CD4-positive, alpha-beta T cell treated with Interleukin-6 at 100 ng/mL for 8 hours (primary cell): ENCODE measurements at places on chromosomes 12 and 14.
A peak's percentile ranks its signal among the peaks of the same experiment; 100 is the strongest.

DNA sequence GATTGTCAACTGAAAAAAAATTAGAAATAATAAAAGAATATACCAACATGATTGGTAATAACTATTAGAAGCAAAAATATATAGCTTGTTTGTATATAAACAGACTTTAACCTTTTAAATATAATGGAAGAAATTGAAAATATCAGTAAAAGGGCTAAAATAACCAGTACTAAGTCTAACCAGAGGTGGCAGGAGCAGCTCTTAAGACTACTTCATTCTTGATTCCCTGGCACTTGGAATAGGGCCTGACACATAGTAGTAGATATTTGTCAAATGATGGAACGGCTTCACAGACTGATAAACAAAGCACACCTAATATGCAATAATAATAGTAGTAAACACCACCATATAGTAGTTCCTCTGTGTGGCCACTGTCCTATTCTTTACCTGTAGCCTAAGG is 9.4 kb downstream of the TMEM63C start:
- no peak for DNase-seq

GRCh38 chr14:103165323-103165722 is 42.1 kb downstream of the TNFAIP2 start:
- no peak for DNase-seq

GRCh38 chr12:95763809-95764253 is 26.7 kb downstream of the NTN4 start:
- DNase-seq: no peak

GRCh38 chr12:58167622-58168021 is 226.3 kb downstream of the ATP23 start:
- DNase-seq: no peak

- no peak for DNase-seq
These were observed 9.8 kb downstream of the EPYC start for GRCh38 chr12:90995010-90995409.

- DNase-seq: no peak
These were observed 17.7 kb upstream of the C1S start for GRCh38 chr12:7042842-7043241.

DNA sequence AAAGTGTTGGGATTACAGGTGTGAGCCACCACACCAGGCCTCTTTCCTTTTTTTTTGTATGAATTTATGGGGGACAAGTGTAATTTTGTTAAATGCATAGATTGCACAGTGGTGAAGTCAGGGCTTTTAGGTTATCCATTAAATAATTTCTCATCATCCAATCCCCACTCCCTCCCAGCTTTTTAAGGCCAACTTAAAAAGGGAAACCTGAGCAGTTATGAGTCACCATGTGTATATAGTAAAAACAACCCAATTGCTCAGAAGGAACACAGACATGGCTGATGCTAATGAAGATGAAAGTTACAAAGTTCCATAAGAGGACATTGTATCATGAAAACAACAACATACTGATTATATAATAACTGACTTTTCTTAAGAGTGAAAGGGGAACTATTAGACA is 25.6 kb upstream of the ARID2 start:
- no peak for DNase-seq

DNA sequence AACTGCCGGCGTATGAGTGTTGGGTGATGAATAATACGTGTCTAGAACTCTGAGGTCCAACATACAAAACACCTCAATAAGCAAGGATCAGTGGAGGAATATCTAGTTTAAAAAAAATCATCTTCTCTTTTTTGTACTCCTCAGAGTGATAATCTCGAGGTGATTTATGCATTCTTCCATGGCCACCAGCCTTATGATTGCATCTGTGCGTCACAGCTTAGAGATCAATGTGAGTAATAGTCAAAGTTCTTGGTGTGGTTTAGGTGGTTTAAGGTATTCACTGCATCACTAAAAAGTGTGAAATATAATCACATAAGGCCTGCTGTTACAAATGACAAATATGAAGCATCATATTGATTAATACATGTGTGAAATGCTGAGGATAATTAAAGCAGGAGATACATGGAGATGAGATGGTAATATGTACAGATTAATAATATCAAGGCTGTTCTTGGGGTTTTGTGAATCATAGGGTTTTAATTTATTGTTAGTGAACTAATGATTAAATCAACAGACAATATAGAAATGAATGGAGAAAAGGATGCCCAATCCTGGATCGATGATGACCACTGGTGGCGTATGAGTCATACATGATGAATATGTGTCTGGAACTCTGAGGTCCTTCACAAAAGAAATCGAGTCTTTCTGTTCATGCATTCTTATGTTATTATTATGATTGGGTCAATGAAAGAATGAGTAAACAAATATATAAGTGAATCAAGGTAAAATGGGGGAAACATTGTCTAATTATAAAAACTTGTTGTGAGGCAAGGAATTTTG is 68.8 kb upstream of the RTL1 start:
- DNase-seq: no peak

- no peak for DNase-seq
These were observed 1189.5 kb upstream of the TMEM132C start for GRCh38 chr12:127077262-127078045.

DNA sequence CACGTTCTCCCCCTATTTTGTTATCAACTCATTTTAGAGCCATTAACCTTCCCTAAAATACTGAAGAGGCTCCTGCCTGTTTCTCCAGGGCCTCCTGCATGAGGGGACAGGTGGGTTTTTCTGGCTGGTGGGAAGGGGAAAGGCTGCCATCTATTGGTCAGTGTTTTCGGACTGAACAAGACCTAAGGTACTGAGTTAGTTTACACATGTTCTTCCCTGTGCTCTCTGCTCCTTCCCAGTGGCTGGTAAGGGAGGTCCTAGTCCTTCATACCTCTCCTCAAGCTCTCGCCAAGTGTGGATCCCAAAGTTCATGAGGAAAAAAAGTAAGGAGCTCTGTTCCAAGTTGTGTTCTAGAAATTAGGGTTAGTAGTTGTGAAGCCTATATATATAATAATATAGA is 357.5 kb downstream of the FSCB start:
- no peak for DNase-seq

GRCh38 chr12:54253240-54253639 is 26.7 kb downstream of the CBX5 start:
- DNase-seq: no peak

GRCh38 chr12:18391151-18391550 is 129.8 kb downstream of the PIK3C2G start:
- no peak for DNase-seq

GRCh38 chr12:27843714-27844245 is 63.7 kb upstream of the MANSC4 start:
- DNase-seq: no peak

GRCh38 chr14:74786796-74787315 is 23.7 kb downstream of the YLPM1 start:
- DNase-seq: no peak

GRCh38 chr14:95146079-95146771 is 11.1 kb downstream of the DICER1 start:
- no peak for DNase-seq

DNA sequence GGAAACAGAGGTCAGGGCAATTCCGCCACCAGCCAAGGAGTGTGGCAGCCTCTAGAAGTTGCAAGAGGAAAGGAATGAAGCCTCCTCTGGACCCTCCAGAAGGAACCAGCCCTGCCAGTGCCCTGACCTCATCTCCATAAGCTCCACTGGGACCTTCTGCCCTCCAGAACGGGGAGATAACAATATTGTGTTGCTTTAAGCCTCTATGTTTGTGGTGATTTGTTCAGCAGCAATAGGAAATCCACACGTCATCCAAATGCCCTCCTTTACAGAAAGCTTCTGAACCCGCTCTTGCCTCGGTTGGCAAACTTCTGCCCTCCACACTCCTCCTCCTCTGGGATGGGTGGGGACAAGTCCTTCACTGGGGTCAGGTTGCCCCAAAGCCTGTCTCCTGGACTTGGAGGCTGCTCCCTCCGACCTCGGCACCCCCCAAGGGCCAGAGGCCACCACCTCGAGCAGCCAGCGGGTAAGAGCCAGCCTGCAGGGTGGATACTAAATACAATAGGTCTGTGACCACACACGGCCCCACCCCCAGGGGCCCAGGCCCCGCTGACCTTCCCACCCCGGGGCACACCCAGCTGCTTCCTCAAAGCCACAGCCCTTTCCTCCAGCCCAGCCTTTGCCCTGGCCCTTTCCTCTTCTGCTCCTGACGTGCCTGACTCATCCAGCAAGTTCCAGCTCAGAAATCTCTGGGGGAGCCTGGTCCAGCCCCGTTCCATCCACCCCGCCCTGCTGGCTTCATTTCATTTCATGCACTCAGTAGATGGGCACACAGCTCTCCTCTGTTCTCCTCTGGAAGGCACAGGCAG is 58.7 kb upstream of the NCOR2 start:
- no peak for DNase-seq

DNA sequence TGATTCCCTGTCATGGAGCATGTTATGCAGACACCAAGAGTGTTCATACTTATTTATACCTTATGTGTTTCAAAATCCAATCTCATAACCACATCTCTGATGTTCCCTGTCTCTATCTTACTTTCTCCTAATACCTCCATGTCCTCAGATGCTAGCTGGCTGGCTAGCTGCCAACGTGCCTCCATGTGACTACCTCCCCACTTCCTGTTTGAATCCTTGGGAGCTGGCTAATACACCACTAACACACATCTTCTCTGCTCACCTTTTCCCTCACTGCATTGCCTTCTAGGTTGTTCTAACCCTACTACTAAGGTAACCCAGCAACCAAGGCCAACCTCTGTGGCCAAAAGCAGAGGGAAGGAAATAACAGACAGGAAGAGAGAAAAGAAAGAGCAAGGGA is 27.3 kb downstream of the TTC5 start:
- DNase-seq: peak; percentile 4

DNA sequence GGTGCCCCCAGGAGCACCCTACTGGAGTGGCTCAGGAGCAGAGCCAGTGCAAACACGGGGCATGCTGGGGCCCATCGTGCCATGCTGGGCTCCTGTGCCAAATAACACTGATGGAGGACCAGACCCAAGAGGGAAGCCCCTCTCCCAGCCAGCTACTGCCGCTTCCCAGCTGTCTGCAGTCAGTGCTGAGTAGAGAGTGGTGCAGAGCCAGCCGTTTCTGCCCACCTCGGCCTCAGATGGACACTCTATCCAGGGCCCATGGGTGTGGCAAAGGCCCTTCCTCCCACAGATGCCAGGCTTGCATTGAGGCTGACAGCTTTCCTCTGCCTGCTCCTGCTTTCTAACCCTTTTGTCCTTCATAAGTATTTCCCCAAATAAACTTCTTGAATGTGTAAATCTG is 13.2 kb downstream of the CLBA1 start:
- no peak for DNase-seq

- DNase-seq: no peak
These were observed 1598.0 kb upstream of the TMEM132C start for GRCh38 chr12:126668961-126669360.

DNA sequence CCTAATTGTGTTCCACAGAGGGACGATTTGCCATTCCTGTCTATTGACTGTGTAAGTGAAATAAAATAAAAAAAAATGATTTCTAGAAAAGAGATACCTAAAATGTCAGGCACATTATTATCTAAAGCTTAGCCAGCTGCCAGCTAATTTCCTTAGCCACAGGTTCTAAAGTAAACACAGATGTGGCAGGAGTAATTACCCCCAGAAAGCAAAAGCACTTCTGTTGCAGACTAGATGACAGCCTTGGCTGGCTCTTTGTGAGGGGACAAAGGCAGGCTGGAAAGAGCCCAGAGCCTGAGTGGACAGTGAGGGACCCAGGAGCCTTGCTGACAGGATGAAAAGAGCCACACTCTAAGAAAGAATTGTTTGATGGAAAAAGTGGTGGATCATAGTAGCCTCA is 418.1 kb downstream of the LRIG3 start:
- no peak for DNase-seq

DNA sequence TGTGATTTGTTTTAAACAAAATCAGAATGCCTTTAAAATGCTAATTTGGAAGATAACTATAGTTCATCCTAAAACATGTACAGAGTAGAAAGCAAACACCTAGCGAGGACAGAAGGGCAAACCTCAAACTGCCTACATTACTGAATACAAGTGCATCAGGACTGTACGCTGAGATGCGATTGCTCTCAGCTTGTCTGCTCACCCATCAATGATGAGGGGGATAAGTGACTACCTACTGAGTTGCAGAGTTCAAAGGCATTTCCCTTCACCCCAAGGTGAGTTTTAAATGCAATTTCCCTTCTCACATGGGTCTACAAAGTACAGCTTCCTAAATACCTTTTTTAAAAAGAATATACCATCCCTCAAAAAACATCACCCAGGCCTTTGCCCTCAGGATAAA is 52.9 kb downstream of the PHLDA1 start:
- DNase-seq: no peak

DNA sequence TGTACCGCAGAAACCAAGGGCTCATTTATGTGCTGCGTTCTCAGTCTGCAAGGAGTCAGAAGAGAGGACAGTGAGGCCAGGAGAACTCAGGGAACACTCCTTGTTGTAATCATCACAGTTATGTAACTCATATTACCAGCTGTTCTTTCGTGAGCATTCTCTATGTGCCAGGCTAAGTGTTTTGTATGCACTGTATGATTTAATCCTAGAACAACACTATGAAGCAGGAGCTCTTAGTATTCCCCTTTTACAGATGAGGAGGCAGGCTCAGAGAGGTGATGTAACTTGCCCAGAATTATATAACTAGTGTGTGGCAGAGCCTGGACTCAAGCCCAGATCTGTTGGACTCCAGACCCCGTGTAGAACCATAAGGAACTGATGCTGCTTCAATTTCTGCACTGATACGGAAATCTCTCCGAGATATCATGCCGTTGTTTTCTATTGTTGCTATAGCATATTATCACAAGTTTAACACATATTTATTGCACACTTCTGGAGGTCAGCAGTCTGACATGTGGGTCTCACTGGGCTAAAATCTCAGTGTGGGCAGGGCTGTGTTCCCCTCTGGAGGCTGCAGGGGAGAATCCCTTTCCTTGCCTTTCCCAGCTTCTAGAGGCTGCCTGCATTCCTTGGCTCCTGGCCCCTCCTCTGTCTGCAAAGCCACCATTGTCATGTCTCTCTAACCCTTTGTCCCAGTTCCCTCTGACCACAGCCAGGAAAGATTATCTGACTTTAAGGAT is 16.3 kb upstream of the CD9 start:
- no peak for DNase-seq

DNA sequence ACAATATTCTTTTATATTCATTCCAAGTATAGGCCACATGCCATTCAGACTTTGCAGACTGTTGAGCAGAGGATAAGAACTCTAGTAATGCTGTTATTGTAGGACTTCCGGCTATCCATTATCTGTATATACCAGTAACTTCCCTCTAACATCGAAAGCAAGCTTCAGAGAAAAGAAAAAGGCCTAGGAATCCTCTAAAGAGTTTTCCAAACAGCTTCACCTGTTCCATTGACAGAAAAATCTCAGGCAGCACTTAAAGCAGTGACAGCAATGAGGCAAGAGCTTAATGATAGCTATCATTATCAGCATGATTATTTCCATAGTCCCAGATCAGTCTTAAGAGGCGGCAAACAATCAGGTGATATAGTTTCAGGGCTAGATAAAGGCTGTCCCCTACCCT is 1.8 kb downstream of the CPNE8 start:
- DNase-seq: no peak

DNA sequence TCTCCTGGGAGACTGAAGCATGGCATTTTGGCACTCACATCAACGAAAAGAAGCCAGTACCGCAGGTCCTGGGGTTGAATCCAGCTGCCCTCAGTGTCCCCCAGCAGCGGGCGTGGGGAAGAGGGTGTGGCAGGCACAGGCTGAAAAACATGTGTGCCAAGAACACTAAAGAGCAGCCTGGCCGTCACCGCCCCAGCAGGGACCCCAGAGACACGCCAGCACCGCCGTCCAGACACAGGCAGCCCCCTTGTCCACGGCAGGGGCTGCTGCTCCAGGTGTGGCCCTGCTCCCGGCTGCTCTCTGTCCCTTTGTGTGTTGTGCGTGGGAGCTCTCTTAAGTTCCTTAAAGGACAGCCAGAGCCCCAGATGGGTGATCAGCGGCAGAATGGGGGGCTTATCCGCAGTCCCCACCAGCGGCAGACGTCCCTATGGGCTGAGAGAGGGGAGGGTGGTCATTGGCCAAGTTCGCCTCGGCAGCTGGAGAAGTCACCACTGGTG is 556 bp downstream of the PHETA1 start:
- DNase-seq: no peak
